NCI-H1105 treated with DMSO at 0.1 percent for 48 hours (cell line): ENCODE measurements at places on chromosomes 5 and 9.

GRCh38 chr5:167413506-167413905 lies 877.9 kb upstream of the WWC1 start:
- DNase-seq: no peak

- peak; percentile 58 for DNase-seq
These were observed 3.8 kb downstream of the CAVIN4 start for GRCh38 chr9:100581661-100582060.

DNA sequence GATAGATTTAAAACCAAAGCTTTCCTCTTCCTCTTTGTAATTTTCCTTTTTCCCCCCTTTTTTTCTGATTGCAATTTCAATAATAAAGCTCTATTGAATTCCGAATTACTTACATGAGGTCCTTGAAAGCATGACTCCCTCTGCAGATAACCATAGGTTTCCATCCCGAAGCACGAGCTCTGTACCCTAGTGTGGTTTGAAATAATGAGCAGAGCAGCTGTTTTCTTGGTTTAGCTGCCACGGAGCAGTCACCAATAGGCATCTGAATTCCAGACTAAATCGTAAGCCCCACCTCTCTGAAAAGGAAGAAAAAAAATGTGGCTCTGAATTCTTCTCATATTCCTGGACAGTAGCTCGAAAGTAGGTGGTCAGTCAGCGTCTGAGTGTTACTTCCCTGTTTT lies 18.5 kb upstream of the GNE start:
- DNase-seq: no peak

DNA sequence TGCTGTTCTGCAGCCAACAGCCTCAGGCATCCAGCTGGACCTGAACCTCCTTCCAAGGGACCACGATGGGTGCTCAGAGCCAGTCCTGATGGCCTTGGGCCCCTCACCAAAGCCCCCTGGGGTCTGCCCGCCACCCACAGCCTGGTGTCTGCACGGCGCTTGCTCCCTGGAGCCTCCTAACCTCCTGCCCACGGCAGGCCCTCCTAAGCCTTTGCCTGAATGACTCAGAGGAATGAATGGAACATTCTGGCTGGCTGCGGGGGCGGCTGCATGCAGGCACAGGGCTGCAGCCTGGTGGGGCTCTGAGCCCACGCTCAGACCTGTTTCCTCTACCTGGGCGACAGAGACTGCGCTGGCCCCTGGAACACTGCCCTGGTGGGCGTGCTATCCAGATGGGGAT lies 6.9 kb downstream of the SOHLH1 start:
- DNase-seq: no peak

- DNase-seq: no peak
These were observed 623.7 kb downstream of the BNC2 start for GRCh38 chr9:16246785-16247184.

- DNase-seq: no peak
These were observed 71.4 kb downstream of the SEMA4D start for GRCh38 chr9:89426384-89426961.

DNA sequence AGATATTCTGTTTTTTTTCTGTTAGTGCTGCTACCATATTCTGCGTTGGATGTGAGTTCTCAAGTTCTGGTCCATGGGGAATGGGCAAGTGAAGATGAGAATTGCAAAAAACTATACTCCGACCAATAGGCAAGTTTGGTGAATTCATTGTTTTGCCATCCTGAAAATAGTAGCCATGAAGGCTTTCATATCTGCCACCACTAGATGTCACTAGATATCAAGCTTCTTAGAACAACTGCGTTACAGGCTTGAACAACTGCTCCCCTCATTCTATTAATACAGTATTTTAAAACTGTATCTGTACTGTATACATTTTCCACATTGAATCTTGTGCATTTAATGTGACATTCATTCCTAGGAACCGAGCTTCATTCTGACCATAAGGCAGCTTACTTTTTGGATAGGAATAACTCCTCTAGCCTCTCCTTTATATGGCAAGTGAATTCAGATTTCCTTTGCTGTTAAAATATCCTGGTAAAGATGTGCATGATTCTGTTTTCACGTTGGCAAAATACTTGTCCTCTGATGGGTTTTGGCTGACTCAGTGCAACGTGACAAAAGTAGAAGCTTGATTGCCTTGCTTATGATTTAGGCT lies 163.6 kb downstream of the SREK1 start:
- peak; percentile 63 for DNase-seq
